NT2/D1 (cell line): ENCODE measurements at places on chromosomes 16 and 17.

GRCh38 chr17:69728816-69729215 lies 314.3 kb downstream of the MAP2K6 start:
- no peak for DNase-seq

- no peak for DNase-seq
Observed at GRCh38 chr16:6012716-6013115, 915.1 kb upstream of the EEF2KMT start.

DNA sequence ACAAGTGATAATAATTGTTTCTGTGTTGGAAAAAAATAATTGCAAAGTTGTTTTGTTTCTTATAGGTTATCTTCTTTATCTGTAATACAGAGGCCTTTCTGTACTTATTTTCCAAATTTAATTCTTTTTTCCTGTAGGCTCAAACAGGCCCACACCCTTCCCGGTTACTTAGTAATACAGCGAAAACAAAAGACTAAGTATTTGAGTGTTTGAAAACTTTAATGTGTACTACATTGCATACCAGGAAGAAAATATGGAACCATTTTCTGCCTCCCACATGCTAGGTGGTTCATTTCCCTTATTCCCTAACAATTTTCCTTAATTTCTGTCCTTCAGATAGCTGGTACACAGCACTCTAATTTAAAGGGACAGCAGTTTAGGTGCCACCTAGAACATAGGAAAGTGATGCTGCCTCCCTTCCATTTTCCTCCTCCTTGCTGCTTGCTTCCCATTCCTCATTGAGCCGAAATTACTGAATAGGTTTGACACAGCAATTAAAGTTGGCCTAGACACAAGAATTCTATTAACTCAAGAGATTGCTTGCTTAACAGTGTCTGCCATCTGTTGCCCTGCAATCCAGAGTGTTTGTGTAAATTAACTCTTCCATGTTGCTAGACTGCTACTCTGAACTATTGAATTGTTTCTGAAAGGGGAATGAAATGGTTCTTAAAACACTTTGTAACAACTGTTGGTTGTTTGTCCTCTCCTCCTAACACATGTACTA lies 24.2 kb downstream of the CYB5B start:
- no peak for DNase-seq

- DNase-seq: no peak
Observed at GRCh38 chr17:51853857-51854256, 304.7 kb downstream of the CA10 start.

DNA sequence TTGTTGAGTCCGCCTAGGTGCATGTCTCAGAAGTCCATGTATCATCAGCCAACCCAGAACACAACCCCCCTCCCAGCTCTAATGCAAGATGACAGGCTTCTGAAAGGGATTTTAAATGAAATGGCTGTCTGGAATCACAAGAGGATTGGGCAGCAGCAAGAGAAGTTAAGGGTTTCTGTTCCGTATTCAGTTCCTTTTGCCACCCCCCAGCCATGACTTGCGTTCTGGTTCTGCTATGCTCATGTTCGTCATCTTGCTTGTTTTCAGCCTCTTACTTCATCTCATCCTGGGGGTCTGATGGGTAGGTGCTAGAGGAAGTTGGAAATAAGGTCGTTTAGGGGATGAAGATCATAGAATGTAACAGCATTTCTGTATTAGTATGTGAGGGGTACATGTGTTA lies 12.0 kb downstream of the MINK1 start:
- no peak for DNase-seq

DNA sequence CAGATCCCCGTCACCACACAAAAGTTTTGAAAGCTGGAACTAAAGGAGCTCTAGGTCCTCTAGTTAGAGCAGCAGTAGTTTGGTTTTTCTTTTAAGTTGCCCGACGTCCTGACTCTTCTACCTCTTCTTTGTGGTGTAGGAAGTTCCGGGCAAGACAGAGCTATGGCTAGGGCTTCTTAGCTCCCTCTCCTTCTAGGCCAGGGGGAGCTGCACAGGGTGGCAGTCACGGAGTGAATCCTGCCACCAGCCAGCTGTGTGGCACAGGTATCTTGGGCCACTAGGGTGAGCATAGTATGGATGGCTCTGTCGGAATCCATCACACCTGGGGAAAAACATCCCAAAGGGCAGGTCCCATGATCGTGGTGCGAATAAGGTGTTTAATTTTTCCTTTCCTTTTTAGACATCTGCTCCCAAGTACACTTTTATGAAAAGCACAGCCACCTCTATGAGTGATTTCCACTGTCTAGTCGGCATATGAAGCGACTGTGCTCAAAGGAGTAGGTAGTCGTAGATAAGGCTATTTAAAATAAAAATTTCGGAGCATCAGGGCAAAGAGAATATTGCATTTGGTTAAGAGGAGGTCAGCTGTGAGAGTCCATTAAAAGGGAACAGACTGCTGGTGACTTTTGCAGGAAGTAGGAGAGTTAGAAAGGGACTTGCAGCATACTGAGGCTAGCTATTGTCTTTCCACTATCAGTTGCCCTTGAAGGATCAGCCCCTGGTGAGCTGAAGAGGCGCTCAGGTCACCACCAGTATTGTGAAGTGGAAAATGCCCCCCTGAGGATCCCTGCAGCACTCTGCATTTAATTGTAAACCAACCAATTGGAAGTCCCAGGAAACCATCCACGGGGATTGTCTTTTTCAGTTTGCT lies 2.1 kb downstream of the PRKCA start:
- peak; percentile 42 for DNase-seq

- no peak for DNase-seq
Observed at GRCh38 chr16:58170223-58170622, 27.7 kb downstream of the CSNK2A2 start.
